ENCODE measurements at places on chromosomes 3 and 15.

- DNase-seq: no peak
Observed at GRCh38 chr3:38805004-38805403, 11.0 kb downstream of the SCN10A start.

DNA sequence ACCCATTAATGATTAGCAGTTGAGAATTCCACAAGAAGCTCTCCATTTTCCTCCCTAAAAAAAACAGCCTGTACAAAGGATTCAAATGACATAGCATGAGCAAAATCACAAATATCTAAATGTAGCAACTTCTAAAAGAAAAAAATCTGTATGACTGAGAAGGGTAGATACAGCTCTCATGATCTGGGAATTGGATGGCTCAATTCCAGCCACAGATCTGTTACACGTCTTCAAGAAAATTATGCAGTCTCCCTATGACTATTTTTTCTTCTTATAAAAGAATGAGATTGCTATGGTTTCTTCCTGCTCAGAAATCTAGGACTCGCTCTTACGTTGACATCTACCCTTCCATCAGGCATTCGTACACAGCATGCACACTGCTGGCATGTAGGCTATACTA lies 71.5 kb downstream of the PLCH1 start:
- no peak for DNase-seq

- no peak for DNase-seq
Observed at GRCh38 chr3:123745184-123745855, 138.8 kb downstream of the MYLK start.

GRCh38 chr3:2770451-2770850 lies 339.7 kb downstream of the IL5RA start:
- DNase-seq: no peak

DNA sequence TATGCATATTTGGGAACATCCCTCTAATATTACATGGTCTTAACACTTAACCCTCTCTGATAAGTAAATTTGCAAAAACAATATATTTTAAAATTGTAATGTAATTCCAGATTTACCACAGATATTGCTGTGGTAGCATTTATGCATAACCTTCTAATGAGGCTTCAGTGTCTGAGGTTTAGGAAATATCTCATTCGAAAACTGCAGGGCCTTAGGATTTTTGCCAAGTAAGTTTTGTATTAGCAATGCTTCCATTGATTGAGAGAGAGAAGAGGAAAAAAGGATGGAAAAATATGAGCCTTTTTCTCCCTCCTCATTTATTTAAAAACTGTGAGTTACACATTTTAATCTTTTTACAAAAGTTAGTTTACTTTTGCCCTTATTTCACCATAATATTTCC lies 294.6 kb downstream of the EPHA3 start:
- DNase-seq: no peak

DNA sequence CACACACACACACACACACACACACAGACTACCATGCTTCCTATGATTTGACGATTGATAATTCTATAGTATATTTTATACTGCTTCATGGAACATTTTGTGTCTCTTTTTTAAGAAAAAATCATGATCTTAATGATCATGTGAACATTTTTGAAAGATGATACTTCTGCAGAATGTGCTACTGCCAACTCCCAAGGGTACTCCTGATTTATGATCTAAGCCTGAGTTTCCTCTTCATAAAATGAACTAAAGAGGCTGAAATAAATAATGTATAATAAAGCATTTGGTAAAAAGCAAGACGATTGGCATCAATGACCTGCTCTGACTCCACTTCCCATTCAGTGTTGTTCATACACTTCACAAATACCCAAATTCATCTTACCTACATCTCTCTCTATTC lies 333.8 kb upstream of the RBMS3 start:
- no peak for DNase-seq

GRCh38 chr3:131962982-131963381 lies 71.8 kb downstream of the CPNE4 start:
- DNase-seq: no peak

DNA sequence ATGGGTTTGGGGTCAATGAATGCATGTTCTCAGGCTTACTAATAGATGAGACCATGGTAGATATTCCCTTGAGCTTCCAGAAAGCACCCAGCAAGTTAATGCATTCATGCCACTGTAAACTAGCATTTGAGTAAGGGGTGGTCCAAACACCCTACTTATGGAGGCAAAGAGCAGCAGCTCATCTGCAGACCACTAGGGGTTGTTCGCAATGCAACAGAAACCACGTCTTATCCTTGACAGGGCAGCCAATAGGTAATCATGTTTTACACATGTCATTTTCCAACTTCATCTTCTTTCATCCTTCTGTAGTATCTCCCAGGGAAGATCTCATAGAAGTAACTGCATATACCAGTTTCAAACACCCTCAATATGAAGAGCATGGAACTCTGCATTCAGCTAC lies 330.2 kb downstream of the RORA start:
- no peak for DNase-seq

DNA sequence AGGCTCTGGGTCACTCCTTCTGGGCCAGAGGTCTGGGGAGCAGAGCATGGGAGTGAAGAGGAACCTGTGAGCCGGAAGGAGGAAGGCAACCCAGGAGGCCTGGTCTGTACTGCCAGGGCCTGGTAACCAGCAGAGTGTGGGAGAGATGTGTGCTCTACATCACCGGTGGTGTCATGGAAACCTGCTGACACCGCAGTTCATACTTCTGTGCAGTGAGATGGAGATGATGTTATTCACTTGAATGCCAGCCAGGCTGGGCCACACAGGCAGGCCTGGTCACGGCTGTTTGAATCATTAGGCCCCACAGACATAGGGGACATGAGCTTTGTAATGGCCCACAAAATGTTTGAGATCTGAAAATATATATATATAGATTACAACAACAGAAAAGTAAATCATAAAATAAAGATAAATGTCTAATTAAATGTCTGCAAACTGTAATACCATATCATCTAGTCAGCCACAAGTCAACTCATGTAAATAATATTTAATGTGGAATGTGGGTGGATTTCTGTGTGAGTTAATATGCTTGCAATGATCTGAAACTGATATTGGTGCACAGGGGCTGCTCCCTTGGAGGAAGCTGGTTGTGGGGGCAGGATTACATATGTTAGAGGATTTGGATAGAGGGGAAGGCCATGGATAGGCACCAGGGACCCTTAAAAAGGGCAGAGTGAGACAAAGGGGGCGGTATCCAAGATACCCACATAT lies 108.5 kb upstream of the PFN2 start:
- DNase-seq: no peak

GRCh38 chr3:148792516-148792915 lies 35.1 kb upstream of the CPB1 start:
- no peak for DNase-seq

DNA sequence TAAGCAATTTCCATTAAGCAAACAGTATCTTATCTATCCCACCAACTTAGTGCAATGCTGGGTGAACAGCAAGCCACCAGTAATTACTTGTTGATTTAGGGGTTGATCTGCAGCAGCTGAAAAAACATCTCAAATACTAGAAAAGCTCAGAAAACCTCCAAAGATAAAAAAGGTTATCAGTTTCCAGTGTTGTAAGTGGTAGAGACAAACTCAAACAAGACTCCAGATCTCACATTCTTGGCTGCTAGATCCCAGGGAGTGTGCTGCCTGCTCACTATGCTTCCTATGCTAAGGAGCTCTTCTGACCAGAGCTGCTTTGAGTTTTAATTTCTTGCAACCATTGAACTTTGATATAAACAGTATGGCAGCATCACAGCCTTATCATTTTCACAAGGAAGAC lies 11.3 kb downstream of the B3GALNT1 start:
- no peak for DNase-seq

DNA sequence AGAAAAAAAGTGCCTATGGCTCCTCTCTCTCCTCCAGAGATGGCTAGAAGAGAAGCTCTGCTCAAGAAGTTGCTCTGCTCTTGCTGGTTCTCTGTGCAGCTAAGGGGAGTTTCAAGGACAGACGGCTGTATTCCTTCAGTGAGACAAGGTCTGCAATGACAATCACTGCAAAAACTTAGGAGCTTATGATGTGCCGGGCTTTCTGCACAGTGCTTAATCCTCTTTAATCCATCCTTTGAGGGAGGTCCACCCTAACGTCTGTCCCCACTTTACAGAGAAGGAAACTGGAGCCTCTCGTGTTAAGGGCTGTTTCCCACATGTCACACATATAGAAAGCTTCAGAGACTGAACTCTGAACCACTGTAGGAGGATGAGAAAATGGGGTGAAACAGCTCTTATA lies 260.6 kb downstream of the MEX3B start:
- no peak for DNase-seq

DNA sequence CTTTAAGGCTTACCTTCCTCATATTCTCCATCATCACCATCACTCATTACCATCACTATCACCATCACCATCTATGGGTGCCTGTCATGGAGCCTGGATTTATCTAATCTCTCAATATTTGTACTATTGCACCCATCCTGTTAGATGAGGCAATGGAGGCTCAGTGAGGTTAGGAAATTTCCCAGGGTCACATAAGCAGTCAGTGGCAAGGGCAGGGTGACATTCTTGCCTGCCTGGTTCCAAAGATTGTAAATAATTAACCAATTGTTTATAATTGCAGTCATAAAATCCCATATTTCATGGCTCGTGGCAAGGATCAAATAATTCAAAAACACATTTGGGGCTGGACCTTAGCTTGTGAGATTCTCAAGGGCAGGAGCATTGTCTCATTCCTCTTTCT lies 55.2 kb downstream of the MGLL start:
- no peak for DNase-seq

Measured in activated CD4-positive, alpha-beta T cell treated with anti-CD3 and anti-CD28 coated beads for 1 hour (primary cell).